ENCODE measurements at places on chromosomes 3 and 15.

DNA sequence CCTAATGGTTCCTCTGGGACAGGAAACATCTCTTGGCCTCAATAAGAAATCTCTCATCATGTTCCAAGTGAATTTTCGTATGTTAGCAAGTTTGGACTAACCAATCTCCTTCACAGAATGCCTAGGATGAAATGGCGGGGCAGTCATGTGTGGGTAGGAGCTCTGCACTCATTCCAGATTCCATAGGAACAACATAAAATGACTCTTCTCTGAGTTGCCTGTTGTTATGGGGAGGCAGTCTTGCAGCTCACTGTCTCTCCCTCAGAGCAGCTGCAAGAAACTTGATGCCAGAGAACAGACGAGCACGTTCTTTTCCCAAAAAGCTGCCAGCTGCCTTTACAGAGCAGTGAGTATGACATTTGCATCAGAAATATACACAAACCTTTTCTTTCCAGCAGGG lies 34.1 kb downstream of the SPATA12 start:
- no peak for DNase-seq

DNA sequence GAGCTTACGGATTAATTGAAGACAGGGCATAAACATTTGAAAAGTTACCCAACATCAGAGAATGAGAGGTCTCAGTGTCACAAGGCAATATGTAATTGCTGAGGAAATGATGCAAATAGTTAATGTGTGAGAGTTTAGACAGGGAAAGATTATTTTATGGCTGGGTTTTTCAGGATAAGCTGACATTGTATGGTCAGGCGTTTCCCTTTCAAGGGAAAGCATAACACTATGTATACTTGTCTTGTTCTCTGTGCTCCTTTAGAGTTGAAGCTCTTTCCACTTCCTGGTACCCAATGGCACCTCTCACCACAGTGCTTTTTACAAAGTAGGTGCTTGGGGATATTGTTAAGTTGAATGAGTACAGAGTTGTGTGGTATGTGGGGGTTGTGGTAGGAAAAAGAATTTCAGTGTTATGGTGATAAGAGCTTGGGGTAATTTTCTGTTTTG lies 19.9 kb downstream of the IQGAP1 start:
- no peak for DNase-seq

- DNase-seq = no peak
Observed at GRCh38 chr15:65612949-65613744, 2.2 kb upstream of the INTS14 start.

DNA sequence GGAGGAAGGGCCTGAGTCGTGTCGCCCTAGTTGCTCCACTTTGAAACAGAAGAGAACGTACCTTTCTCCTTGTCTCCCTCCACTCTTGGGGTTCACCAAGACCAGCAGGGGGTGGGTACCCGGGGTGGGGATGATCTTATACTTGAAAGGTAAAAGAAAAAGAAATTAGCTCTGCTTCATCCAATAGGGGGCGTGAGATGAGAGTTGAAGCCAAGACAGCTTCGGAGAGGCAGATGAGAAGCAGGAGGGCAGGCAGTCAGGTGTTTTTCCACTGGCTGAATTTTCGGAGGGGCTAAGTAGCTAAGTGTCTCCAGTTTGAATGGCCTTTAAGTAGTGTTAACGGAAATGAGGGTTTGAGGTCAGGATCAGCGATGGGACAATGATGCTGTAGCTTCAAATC lies 100.4 kb downstream of the DGKG start:
- no peak for DNase-seq

DNA sequence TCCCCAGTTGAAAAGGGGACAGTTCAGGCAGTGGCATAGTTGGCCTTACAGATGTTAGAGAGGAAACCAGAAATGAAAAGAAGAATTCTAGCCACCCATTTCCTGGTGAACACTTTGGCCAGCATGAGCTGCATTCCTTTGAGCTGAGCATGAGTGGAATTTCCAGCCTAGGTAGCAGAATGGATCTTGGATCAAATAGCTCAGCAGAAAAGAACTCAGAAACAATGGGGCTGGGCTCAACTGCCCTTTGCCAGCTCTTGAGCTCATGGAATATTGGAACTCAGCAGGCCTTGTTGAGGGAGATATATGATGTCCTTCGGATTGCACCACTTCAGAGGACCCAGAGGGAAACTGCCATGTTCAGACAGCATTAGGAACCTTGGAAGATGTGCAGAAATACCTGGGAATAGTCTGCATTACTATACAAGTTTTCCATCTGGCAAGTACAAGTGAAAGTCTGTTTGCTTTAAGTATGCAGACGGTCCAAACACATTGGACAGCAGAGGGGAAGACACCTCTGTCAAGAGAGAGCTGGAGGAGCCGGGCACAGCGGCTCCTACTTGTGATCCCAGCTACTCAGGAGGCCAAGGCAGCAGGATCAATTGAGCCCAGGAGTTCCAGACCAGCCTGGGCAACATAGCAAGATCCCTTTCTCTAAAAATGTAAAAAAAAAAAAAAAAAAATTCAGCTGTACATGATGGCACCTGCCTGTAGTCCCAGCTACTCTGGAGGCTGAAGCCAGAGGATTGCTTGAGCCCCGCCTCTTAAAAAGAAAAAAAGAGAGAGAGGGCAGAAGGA lies 3.1 kb upstream of the CDV3 start:
- no peak for DNase-seq

GRCh38 chr3:72814308-72814707 lies 33.9 kb downstream of the SHQ1 start:
- DNase-seq = no peak

DNA sequence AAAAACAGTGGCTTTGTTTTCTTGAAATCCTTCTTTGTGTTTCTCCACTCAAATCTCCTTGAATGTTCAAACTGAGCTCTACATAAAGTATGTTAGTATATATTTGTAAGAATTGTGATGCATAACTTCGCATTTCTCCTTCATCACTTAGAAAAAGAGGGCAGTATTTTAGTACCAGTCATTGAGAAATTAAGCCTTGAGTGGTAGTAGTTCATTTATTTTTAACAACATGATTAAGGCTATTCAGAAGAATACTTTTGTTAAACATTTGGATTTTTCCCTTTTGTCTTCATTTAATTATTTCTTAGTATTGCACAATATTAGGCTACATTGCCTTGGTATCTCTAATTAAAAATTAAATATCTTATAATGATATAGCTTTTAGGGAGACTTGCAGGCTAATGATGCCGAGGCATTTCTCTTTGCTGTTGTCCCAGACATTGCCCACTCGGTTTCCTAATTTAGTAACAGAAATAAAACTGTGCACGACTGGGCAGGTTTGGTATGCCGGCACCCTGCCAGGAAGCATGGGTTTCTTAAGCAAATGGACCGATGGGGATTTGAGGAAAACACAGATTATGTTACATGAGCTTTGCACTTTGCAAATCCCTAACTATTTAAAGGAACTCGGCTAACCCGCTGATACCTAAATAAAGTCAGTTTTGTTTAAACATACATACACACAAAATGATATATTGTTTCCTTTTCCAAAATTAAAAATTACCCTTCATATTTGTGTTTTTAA lies 54.7 kb downstream of the LRRC28 start:
- DNase-seq = peak; percentile 69

DNA sequence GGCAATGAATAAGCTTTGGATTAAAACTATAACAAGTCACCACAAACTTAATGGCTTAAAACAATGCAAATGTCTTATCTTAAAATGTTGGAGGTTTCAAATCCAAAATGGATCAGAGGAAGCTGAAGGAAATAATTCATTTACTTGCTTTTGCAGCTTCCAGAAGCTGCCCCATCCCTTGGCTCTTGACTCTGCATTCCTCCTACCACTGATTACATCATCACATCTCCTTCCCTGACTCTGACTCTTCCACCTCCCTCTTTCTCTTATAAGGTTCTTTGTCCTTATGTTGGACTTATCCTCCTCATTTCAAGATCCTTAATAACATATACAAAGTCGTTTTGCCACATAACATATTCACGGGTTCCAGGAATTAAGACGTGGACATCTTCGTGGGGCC lies 982.8 kb upstream of the ROBO1 start:
- DNase-seq = no peak

DNA sequence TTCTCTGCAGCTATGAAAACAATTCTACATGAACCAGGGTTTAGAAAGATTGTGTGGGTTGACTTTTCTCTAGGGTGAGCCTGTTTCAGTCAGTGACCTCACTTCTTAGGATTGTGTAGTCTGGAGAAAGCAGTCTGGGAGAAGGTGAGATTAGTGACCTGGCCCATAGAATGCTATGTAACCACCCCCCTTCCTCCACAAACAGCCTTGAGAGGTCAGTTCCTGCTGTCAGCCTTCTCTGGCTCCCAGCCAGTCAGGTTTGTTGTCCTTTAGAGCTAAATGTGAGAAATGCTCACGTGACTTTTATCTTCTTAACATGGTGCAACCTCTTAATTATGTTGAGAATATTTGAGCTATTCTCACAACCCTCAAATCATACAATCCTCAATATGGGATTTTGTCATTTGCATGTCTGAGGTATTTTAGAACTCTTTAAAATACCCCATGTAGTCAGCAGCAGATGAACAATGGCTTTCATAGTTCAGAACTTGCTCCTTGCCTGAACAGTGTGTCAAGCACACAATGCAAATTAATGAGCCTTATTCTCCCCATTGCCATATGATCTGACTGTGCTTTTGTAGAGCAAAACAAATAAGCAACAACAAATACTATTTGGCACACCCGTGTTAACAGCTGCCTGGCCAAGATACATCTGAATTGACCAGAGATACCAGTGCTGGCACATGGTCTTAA lies 311.6 kb downstream of the CNTN6 start:
- no peak for DNase-seq

- no peak for DNase-seq
Observed at GRCh38 chr3:196117809-196118208, 35.9 kb upstream of the TFRC start.

GRCh38 chr3:182052332-182052731 lies 340.6 kb downstream of the SOX2 start:
- DNase-seq = no peak

DNA sequence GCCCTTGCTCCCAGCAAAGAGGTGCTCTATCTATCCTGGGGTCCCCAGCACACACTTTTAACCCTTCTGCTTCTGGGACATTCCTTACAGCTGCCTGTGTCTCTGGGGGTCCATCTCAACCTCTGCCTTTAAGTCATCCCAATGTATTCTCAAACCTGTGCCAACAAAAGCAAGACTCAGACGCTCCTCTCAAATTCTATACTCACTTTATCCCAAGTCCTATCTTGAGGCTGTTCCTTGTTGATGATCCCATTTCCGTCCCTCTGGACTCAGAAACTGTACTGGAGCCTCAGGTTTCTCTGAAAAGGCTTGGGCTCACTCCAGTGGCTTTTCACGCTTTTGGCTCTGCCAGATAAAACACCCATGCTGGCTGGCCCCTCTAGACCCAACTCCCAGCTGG lies 69.7 kb downstream of the XXYLT1 start:
- no peak for DNase-seq

DNA sequence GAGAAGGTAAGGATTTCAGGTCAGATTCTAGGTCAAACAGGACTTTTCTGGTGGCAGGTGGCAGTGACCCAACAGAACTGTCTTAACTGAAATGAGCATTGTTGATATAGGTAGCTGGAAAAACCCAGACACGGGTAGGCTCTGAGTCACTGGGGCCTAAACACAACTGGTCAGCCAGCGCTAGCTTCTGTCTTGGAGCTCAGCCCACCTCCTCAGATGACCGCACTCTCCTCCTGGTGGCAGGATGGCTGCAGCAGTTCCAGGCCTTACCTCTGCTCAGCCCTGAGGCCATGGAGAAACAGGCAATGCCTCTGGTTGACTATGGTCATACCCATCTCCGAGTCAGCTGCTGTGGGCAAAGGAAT lies 61.1 kb upstream of the GATA2 start:
- no peak for DNase-seq

DNA sequence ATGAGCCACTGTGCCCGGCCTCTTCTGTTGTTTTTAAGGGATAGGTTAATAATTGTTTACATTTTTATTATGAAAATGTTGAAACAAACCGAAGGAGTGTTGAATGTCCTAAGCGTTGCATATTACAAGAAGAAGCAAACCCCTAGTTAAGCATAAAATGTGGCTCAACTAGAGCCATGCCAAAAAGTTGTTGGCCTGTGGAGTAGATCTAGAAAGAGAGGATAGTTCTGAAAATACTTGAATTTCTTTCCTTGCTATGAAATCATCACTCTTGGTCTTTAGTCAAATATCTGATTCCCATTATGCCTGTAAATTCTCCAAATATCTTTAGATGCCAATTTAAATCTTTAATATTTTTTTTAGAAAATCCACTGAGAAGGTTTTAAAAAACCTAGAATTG lies 12.8 kb downstream of the RBP2 start:
- DNase-seq = no peak

GRCh38 chr3:43180027-43180426 lies 74.1 kb upstream of the POMGNT2 start:
- no peak for DNase-seq

DNA sequence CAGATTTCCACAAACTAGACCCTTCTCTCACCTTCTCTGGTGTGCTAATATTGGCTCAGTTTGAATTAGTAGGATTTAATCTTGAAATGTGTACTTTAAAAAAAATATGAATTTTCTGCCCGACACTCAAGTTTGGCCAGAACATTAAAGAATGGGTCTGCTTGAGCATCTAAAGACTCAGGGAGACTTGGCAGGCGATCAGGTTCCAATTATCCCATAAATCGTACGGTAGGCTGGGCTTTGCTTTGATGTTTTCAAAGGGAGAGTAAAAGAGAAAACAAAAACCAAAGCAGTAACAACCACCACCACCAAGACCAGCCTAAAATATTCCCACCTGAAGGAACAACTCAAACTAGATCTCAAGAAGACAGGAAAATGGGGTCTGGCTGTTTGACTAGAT lies 230.8 kb downstream of the EBLN2 start:
- no peak for DNase-seq

DNA sequence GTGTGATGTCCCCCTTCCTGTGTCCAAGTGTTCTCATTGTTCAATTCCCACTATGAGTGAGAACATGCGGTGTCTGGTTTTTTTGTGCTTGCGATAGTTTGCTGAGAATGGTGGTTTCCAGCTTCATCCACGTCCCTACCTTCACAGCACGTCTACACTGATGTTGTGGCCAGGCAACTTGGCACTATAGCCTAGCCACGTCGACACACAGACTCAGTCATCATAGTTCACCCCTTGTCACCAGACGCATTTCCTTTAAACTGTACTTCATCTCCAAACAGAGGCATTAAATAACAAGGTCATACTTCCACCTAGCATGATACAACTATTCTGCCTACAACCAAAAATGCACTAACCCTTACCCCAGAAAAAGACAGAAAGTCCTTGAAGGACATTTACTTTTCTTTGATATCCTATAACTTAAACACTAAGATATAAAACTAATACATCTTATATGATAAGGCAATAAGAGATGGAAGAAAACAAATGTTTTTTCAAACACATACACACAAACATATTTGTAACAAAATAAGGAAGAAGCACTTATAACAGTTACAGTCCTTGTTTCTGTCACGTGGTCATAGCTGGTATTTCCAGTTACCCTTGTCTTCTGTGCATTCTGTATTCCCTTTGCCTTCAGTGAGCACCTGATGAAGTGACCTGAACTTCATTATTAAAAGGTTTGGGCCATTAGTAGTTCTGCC lies 121.4 kb downstream of the KLF13 start:
- no peak for DNase-seq

- peak; percentile 64 for DNase-seq
Observed at GRCh38 chr3:40309925-40310695, 603 bp downstream of the EIF1B start.
